ENCODE measurements at places on chromosomes 3 and 15. TPM values are rescaled to one million over a fixed set of nuclear protein-coding genes. Genes with fewer than 3 reads are reported as not detected.

DNA sequence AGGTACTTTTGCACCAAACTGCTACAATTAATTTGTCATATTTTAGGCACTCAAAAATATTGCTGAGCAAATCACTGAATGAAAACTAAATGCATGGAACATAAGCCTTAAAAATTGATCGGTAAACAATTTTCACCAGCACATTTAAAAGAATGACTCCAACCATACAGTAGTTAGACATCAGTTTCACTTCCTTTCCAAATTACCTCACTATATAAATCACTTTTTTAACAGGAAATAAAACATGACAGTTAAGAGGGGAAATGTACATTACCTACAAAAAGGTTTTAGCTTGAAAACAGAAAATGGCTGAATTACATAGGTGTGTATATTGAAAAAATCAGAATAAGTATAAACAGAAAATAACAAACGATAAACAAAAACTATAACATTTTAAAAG lies 108.4 kb downstream of the SERPINI1 start:
- no peak for DNase-seq

- DNase-seq = no peak
These were observed 84.8 kb upstream of the LINGO1 start for GRCh38 chr15:77717333-77717990.

DNA sequence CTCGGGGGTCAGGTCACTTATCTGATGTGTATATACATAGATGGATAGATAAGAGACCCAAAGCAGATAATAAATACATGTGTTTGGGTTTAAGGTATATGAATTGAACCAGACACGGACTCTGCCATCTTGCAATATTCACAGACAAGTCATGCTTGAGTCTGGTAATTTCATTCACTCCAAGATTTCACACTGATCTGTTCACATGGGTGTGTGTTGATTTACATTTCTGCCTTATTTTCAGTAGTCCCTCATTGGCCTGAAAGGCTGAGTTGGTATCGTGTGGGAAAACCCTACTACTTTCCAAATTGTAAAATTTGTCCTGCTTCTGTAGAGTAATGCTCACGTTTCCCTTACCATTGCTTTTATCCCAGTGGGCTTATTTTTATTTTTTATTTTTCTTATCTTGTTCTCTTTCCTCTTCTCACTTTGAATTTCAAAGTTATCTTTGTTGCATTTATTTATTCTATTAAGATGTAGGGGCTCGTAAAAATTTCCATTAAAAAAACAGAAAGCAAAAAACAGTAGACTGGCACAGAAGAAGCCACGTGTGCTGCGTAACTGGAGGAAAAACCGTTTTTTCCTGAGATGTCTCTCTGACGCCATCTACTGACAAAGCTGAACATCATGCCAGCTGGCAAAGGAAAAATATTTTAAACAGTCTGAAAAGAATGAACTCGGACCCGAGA lies 10.8 kb upstream of the MFSD1 start:
- DNase-seq = peak; percentile 58

DNA sequence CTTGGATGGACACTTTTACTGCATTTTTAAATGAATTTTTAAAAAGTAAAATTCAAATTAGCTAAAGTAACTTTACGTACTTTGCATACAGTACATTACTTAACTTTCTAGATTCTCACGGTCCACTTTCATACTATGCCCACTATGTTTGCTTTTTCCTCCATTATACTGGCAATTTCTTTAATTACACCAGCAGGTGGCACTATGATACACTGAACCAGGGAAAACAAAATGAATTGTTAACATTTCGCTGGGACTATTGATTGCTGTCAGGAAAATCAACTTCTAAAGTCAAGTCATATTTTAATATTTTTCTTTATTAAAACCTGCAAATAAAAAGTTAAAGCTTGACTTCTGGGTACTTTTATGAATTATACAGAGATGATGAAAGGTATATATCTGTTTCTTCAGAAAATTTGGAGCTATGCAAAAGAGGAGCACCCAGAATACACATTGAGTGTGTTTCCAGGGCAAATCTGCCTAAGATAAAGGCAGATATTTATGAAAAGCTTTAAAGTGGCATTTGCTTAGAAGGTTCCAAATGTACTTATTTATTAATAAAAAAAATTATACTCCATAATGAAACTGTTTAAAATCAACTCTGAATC lies 21.8 kb upstream of the POU1F1 start:
- peak; percentile 46 for DNase-seq

- no peak for DNase-seq
These were observed 5.9 kb upstream of the DNAJB8 start for GRCh38 chr3:128472449-128473179.

DNA sequence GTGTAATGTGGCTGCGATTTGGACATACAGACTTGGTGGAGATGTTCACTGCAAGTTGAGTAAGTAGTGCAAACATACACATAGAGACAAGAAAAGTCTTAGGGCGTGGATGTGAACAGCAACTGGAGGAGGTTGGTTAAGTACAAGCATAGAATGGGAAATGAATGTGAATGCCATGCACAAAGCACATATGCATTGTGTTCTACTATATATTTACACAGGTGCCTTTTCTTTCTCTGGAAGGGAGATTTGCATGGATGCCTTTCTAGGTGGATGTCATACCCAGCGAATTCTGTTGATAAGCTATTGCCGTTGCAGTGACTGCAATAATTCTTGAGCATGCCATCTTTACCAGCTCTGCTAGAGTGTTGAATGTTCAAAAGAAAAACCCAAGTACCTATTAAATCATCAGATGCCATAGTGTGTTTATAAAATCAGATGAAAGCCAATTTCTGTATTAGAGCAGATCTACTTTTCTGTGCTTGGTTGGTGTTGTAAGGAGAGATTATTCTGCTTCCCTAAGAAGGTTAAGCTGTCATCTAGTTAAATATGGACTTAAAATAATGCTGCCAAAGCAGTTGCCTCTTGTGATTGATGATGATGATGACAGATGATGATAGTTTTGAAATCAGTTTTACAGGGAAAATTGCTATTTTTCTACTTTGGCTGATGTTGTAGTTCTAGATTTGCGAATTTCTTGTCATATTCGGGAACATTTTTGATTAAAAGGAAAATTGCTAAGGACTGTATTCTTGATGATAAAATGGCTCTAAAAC lies 148.4 kb downstream of the CNTN4 start:
- DNase-seq = no peak

DNA sequence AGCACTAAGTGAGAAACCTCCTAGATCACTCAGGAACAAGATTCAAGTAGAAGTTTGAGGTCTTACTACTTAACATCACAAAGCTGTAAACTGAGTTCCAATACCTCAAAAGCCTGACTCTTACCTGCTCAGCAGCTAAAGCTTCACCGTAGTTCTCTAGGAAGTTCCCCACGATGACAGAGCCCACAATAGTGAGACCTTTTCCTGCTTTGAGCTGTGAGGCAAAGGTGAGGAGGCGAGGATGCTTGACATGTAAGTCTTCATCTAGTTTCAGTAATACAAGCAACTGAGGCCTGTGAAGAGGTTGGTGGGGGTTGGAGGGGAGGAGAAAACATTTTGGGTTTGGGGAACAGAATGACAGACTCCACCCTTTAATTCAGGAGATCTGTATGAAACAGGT lies 15.7 kb downstream of the EMC4 start:
- DNase-seq = no peak

- DNase-seq = no peak
These were observed 100.1 kb upstream of the TPM1 start for GRCh38 chr15:62942428-62942827.

- DNase-seq = peak; percentile 44
These were observed 593 bp downstream of the TMOD2 start for GRCh38 chr15:51751697-51752683.

GRCh38 chr3:185824051-185825005 lies 514 bp downstream of the IGF2BP2 start:
- DNase-seq = peak; percentile 48

- no peak for DNase-seq
These were observed 9.6 kb downstream of the CHST13 start for GRCh38 chr3:126533506-126533905.

GRCh38 chr3:122481390-122481789 lies 33.3 kb downstream of the KPNA1 start:
- DNase-seq = no peak

DNA sequence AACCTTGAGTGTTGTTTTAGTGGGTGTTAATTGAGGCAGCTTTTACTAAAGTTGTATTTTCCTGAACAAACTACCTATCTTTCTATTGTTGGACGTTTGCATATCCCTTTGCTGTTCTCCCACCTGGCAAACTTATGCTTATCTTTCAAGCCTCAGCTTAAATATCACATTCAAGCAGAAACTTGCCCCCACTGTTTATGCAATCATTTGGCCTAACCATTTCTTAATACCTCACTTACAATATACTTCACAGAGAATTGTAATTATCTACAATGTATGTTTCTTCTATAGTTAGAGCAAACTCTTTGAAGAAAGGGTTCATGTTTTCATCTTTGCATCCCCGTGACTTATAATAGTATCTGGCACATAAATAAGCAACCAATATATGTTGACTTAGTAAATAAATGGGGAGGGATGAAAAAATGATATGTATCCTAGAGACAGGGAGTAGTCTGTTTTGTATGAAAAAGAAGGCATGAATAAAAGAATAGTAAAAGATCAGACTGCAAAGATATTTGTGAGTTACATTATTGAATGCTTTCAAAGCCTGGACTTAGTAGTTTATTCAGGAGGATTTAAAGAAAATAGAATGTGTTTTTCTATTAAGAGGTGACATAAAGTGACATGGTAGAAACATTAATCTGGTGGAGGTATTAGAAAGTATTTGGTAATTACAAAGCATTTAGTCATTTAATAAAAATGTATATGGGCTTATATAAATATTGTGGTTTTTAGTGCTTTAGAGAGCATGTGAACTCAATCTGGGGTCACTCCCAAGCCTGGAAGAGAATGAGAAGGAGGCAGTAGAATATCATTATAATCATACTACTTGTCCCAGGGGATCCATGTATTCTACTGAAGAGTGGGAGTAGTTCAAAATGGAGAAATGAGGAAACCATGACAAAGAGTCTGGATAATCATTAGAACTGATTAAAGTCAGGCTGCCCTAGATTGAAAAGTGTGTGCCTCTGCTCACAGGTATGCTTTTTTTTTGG lies 60.0 kb upstream of the DCBLD2 start:
- DNase-seq = no peak

GRCh38 chr3:10556312-10556711 lies 50.9 kb upstream of the ATP2B2 start:
- no peak for DNase-seq

DNA sequence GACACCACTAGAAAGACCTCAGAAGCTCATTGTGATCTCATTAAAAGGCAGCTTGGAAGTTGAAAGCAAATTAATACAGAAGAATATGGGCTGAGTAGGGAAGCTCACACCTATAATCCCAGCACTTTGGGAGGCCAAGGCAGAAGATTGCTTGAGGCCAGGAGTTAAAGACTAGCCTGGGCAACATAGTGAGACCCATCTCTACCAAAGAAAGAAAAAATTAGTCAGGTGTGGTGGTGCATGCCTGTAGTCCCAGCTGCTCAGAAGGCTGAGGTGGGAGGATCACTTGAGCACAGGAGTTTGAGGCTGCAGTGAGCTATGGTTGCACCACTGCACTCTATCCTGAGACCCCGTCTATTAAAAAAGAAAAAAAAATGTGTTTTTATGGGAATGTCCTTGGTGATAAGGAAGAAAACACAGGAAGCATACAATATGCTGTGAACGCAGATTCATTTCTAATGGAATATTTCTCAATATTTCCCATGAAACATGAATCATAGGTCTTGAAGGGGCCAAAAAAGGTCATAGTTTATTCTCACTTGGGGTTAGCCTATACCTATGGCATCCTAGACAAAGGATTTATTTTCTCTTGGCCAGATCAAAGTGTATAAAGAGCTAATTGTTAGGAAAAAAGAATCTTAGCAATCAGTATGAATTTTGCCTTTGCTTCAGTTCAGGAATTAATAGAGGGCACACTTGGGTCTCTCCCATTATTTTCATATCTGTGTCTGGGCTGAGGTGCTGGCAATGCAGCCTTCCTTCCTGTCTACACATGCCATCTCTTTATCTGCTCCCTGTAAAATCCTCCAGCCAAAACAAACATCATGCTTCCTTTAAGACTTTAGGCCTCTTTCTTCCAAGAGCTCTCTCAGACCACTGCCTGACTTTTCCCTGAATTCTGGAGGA lies 98.2 kb downstream of the FNDC3B start:
- peak; percentile 77 for DNase-seq

DNA sequence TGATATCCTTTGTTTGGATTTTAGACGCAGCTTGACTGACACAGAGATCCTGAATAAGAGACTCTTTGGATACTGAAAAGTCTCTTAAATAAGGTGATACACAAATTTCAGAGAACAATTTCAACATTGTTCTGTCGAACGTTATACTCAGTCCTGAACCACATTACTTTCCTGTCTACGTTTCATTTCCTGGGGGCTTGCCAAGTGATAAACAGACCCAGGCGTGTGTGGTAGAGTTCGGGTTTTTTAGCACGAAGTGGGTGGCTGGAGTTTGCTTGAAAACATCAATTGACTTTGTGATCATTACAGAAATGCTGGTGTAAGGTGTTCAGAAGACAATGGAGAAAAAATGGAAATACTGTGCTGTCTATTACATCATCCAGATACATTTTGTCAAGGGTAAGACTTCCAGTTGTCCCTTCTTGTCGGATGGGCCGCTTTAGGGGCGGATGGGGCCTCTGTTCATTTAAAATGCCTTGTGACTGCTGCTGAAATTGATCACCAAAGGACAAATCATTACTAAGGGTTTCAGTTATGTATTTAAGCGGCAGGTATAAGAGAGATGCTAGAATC lies at the start of gene CD96:
Gene CD96 (plus strand): TSS at position 287 of the 573 bp plus-strand sequence. CDS start 52 bp downstream, at position 339.
- DNase-seq = no peak

DNA sequence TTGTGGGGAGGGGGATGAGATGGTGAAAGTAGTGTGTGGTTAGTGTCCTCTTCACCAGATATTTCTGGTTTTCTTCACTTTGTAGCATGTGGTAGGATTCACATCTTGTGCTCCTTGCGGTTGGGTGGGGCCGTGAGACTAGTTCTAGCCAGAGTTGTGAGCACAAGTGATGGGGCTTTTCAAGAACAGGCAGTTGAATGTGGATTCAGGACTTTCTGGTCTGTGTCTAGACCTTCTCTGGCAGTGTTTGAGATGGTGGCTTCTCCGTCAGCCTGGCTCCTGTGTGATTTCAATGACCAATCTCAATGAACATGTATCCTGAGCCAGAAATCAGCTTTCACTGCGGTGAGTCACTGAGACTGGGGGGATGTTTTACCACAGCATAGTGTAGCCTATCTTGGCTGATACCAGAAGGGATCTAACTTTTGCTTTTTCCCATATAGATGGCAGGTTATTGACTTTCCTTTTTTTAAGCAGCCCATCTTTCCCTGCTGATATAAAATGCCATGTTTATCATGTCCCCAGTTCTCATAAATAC lies 82.6 kb downstream of the RPLP1 start:
- DNase-seq = no peak

DNA sequence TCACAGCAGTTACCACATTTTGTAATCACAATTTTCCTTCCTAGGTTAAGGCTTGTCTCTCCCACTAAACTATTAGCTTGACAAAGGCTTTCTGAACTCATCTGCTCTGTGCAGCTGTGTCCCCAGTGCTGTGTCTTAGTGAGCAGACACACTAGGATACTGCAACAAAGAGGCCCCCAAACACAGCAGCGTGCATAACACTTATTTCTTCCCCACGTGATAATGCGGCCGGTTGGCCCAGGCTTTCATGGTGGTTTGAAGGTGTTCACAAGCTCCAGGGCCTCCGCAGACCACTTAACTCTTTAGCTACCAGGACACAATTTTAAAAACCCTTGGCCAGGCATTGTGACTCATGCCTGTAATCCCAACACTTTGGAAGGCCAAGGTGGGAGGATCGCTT lies 2.2 kb upstream of the HDAC11 start:
- DNase-seq = no peak

GRCh38 chr3:103712320-103713008 lies 1277.6 kb downstream of the ZPLD1 start:
- no peak for DNase-seq

Gene NPAP1
- not detected for total RNA-seq

Gene RUVBL1
- total RNA-seq = 135 TPM

Gene ISL2
- 3.4 TPM for total RNA-seq

Gene BCL6
- total RNA-seq = 12.0 TPM

Gene IL17RB
- total RNA-seq = 17.0 TPM
